Suppressor macrophage (primary cell): ENCODE measurements at places on chromosomes 6 and 20.
A peak's percentile ranks its signal among the peaks of the same experiment; 100 is the strongest.

- no peak for DNase-seq
Measured at GRCh38 chr20:23139524-23139923, 53.4 kb upstream of the CD93 start.

- no peak for DNase-seq
Measured at GRCh38 chr6:169811072-169811471, 59.6 kb downstream of the ERMARD start.

DNA sequence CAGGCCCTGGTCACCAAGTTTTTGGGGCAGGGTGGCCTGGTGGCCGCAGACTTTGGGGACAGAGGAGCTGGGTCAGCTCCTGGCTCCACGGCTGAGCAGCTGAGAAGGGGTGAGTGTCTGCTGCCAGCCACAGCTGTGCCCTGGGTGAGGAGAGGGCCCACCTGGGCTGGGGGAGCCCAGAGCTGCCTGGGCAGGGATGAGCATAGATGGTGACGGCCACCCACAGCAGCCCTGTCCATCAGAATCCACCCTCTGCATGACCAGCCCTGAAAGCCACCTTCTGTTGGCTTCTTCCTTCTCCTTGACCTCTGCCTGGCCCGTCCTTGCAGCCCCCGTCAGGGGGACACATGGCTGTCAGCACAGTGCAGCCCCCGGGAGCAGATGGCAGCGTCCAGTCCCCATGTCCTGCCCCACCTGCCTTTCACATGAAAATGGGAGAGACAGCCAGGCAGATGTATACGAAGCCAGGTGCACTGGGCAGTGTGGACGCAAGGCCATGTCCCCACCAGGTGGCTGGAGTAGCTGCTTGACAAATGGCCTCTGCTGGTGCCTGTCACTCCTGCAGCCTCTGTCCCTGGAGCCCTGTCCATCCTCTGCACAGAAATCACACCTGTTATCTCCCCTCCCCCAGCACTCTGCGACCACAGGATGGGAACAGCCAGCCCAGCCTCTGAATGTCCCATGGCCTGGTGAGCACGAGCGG lies 220.8 kb downstream of the PREX1 start:
- DNase-seq = no peak

- DNase-seq = no peak
Measured at GRCh38 chr6:118299457-118299856, 248.6 kb upstream of the PLN start.

DNA sequence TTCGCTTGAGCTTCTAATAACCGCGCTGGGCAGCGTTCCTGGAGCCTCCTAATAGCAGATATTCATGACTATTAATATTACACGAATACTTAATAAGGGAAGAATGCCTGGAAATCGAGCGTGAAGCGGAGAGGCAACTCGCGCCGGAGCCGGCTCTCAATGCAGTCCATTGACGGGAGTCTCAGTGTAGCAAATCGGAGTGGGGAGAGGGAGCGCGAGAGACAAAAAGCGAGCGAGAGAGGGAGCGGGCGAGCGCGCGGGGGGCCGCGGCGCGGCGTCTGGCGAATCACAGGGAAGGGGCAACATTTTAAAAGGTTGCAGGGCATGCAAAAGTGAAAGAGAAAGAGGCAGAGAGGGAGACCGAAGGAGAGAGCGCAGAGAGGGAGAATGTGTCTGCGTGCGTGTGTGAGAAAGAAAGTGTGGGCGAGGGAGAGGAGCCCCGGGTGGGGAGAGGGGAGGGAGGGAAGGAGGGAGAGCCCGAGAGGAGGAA lies 2.9 kb downstream of the TFAP2A start:
- DNase-seq = peak; percentile 27
